ENCODE measurements at places on chromosomes 5 and 9.
A peak's percentile ranks its signal among the peaks of the same experiment; 100 is the strongest.

- no peak for DNase-seq
These were observed 21.1 kb downstream of the SAR1B start for GRCh38 chr5:134611515-134611914.

DNA sequence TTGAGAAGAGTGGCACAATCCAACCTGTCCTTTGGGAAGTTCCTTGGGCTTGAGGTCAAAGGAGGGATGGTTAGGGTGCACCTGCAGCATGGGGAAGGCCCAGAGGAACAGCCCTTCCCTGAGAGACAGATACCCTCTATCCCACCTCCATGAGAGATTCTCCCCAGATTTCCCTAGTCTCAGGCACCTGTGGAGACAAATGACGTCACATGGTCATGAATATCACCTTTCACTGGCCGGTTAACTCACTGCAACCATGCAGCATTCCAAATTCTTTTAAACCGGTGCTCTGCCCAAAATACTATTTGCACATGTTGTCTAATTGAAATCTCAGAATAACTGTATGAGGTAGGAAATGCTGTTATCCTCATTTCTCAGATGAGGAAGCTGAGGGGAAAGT lies 15.6 kb upstream of the TRIO start:
- DNase-seq: no peak

DNA sequence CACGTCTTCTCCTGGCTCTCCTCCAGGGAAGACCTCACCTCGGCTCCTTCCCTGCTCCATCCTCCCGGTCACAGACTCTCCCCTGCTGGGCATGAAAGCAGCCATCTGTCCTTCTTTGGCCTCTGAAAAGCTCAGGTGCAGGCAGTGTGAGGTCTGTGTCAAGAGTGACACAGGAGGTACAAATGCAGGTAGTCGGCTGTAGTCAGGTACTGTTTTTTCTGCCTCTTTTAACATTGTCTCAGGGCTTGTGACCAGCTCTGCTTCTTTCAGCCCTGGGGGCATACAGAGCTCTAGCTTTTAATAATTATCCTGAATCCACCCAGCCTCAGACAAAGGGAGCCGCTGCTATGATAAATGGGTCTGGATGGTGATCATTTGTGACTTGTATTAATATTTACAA lies 46.4 kb downstream of the C5orf15 start:
- DNase-seq: no peak

DNA sequence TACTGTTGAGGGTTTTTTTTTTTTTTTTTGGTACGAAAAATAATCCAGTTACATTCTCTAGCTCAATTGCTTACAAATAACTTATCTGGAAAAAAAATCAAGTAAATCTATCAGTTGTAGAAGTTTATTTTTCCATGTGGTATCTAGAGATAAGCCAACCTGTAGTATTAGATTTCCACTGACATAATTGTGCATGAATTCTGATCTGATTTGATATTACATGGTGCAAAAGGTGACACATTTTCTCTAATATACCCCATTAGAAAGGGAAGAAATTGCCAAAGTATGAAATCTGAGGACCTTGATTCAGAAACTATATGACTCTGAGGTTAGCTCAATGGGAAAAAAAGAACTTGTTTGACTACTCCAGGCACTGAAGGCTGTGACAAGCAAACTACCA lies 141.5 kb downstream of the SLF1 start:
- no peak for DNase-seq

DNA sequence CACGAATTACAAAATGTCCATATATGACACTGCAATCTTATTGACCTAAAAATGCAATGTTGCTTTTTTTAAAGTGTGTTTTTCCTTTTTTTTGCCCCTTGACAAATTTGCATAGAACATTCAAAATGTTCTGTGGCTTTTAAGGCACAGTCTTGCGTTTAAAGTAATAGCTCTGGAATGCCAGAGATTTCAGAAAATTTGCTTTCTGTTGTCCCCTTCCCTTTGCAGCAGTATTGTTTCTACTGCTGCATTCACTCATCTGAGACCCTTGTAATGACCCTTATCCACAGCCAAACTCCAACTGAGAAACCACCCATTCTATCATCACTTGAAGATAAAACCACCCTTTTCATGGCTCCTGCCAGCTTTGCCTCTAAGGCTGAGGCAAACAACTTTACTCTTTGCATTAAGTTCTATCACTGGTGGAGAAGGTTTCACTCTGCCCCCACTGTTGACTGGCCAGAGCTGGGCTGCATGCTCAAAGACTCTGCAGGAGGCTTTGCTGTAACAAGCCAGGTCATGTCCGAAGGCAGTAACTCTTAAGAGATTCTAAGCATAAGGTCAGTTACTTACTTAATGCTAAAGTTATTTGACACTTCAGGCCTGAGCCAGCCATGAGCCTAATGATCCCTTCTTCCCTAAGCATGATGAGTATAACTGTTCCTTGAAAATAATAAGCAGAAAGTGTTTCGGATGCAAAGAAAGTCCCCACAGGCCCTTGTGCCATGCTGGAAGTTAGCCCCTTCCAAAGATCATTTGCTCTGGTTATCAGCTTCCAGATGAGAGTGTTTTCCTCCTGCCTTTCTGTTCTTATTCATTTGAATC lies 101.9 kb downstream of the CD180 start:
- no peak for DNase-seq

- DNase-seq: no peak
These were observed 162.4 kb downstream of the CHSY3 start for GRCh38 chr5:130066644-130067043.

GRCh38 chr5:57780306-57780960 lies 297.8 kb upstream of the ACTBL2 start:
- DNase-seq: no peak

DNA sequence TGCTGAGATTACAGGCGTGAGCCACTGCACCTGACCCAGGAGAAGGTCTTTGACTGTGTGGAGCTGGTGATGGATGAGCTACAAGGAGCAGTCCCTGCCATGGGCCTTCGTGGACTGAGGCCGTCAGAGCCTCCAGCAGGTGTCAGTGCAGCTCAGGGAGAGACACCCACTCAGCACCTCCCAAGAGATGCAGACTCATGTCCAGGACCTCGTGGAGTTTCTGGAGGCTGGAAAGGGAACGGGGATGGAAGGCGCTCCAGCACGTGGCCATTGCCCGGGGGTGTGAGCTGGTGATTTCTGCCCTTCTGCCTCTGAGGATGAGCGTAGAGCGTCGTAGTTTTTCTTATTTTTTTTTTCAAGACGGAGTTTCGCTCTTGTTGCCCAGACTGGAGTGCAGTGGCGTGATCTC lies 9.5 kb downstream of the TOR4A start:
- peak; percentile 45 for DNase-seq

- DNase-seq: no peak
These were observed 102.5 kb upstream of the ADAMTS16 start for GRCh38 chr5:5037674-5038073.

- no peak for DNase-seq
These were observed 16.5 kb upstream of the IRX4 start for GRCh38 chr5:1899201-1899600.

- no peak for DNase-seq
These were observed 311.9 kb upstream of the PANK3 start for GRCh38 chr5:168890816-168891812.

DNA sequence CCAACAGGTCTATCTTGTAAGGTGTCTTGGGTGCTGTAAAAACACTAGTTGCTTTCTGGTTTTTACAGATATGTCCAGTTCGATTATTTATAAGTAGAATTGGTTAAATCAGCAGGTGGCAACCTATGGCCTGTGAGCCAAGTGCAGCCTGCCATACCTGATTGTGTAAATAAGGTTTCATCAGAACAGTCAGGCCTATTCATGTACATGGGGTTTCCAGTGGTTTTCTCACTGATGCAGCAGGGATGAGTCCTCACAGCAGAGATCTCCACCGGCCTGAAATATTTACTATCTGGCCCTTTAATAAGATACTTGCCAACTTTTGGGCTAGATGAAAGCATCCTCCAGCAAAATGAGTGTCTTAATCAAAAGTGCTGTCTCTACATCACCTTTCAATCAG lies 132.9 kb upstream of the ICE1 start:
- no peak for DNase-seq

GRCh38 chr5:138745268-138745667 lies 8.0 kb upstream of the CTNNA1 start:
- no peak for DNase-seq

GRCh38 chr9:4740388-4740637 lies 689 bp downstream of the AK3 start:
- DNase-seq: no peak

All from suppressor macrophage treated with lipopolysaccharide for 1 hour (primary cell).